Mammary epithelial cell (primary cell): ENCODE measurements at places on chromosomes 16 and 17. TPM values are rescaled to one million over a fixed set of nuclear protein-coding genes. Genes with fewer than 3 reads are reported as not detected.

Gene MT1H
- not detected for polyA plus RNA-seq

Gene SMTNL2
- polyA plus RNA-seq: not detected

Gene CACNG1
- not detected for polyA plus RNA-seq

Gene TBC1D26
- polyA plus RNA-seq: not detected

GRCh38 chr17:64657610-64658125 lies 4.4 kb downstream of the SMURF2 start:
- no peak for DNase-seq

GRCh38 chr16:83532634-83533033 lies 275.1 kb upstream of the HSBP1 start:
- no peak for DNase-seq

DNA sequence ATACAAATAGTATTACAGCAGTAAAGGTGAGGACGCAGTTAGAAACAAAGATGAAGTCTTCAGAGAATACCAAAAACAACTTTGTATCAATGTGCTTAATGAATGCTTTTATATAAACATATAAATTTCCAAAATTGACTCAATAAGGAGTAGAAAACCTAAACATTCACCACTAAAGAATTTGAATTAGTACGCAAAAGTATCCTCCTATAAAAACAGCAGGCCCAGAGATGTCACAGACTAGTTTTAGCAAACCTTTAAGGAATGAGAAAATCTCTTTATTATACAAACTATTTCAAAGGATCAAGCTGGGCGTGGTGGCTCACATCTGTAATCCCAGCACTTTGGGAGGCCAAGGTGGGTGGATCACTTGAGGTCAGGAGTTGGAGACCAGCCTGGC lies 86.2 kb downstream of the OR1D5 start:
- no peak for DNase-seq

DNA sequence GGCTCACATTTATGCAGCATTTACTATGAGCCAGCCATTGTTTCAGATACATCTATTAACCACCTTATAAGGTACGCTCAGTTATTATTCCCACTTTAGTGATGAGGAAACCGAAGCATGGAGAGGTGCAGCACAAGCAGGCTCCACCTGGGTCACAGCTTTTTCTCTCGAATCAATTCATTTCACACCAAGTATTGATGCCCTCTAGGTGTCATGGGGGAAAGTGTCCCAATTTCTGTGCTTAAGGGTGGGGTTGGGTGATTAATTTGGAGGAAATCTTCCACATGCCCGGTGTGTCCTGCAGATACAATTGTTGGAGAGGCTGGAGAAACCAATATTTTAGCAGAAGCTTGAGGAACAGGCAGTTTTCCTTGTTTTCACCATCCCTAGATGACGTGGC lies 62.7 kb upstream of the DNAJA2 start:
- no peak for DNase-seq

DNA sequence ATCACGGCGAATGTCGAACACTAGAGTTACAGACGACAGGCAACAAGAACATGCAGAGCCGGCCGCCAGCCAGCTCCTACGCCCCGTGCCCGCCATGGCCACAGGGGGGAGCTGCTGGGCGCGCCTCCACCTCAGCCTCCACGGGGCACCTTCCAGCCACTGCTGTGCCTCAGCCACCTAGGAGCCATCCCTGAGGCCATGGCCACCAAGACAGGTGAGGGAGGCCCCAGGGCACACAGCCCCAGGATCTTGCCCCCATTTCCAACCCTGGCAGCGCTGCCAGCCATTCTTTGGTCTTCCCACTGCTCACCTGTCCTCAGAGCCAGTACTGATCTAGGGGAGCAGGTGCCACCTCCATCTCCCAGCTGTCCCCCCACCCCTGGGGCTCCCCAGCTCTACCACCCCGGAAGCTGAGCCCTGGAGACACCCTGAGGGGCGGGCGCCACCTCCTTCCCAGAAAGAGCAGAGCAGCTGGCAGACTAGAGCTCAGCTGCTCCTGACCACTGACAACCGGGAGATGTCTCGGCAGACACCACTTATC lies 11.8 kb downstream of the GNPTG start:
- peak; percentile 44 for DNase-seq

- DNase-seq: no peak
Observed at GRCh38 chr16:85865-86264, 7.8 kb downstream of the MPG start.

- no peak for DNase-seq
Observed at GRCh38 chr16:17321824-17322223, 148.9 kb downstream of the XYLT1 start.

DNA sequence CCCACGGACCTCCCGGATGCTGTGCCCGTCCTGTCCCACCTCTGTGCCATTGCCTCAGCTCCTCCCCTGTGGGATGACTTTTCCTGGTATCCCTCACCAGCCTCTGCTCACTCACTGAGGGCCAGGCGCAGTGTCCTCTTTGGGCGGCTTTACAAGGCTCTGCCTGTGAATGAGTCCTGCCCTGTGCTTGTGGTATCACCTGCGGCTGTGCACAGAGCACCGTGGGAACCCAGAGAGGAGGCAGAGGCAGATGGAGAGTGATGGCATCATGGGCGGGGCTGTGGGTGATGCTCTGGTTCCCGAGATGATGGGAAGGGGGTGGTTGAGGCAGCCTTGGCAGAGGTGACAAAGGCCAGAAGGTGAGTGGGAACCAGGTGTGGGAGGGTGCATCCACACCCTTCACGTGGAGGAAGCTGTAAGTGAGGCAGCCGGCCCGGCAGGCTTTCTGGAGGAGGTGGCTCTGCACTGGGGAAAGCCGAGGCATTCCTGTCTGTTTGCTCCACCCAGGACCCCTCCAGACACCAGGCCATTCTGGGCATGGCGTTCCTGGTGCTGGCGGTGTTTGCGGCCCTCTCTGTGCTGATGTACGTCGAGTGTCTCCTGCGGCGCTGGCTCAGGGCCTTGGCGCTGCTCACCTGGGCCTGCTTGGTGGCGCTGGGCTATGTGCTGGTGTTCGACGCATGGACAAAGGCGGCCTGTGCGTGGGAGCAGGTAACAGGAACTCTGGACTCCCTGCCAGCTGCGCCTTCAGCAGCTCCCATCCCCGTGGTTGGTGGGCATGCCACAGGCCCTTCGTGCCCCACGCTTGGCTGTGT lies 23.8 kb downstream of the ADCY7 start:
- no peak for DNase-seq

- peak; percentile 92 for DNase-seq
Observed at GRCh38 chr17:37824534-37825485, 80.0 kb upstream of the HNF1B start.

GRCh38 chr17:15263680-15264079 lies 1.4 kb downstream of the PMP22 start:
- no peak for DNase-seq

DNA sequence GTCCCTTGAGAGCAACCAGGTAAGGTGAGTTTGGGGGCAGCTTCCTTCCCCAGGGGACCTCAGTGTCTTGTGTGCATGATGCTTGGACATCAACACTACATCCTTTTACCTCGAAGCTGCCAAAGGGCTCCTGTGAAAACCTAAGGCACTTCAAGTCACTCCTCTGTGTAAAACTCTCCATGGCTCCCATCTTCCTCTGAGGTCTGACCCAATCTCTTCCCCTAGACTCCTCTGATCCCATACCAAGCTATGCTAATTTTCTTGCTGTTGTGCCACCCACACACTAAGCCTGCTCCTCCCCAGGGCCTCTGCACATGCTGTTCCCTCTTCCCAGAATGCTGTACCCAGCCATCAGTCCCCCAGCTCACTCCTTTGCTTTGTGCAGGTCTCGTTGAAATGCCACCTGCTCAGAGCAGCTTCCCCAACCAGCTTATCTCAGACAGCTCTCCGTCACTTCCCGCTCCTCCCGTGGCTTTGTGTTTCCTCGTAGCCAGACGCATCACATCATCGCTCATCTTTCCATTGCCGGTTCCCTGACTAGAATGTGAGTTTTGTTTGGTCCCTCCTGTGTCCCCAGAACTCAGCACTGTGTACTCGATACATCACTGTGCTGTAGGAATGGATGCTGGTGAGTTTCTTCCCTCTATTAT lies 78.4 kb downstream of the CNGB1 start:
- DNase-seq: no peak

- DNase-seq: no peak
Observed at GRCh38 chr17:79147746-79148506, 73.3 kb downstream of the ENGASE start.
